ENCODE measurements at places on chromosomes 12 and 14.

DNA sequence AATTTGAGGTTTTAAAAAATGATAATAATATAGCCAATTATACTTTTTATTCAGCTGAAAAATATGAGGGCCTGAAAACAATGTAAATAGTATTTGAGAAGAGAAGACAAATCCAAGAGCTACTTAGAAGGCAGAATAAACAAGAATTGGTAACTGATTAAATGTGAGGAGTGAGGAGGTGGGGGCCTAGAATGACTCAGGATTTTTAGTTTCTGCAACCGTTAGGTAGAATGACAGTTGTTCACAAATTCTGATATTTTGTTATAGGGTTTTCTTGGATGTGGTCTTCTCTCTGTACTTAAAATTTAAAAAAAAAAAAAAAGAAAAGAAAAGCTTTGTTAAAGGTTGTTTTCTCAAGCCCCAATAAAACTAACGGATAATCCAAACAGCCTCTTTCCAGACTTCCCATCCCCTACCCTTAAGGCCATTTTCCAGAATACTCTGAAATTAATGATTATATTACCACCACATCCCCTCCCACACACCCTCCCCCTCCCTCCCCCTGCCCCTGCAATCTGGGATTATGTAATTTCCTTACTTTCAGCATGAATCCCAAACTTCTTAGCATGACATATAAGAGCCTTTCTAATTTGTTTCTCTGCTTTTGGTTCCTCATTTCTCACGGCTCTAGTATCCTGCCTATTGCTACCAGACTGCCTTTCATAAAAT, 50.4 kb downstream of the LRP6 start:
- no peak for DNase-seq

GRCh38 chr14:31172084-31172483, 35.5 kb downstream of the HECTD1 start:
- DNase-seq: no peak

- no peak for DNase-seq
Observed at GRCh38 chr14:105746124-105746514, 219.7 kb downstream of the TMEM121 start.

GRCh38 chr12:92971859-92972524, 42.9 kb upstream of the EEA1 start:
- DNase-seq: no peak

GRCh38 chr14:89374908-89375307, 42.1 kb downstream of the FOXN3 start:
- no peak for DNase-seq

DNA sequence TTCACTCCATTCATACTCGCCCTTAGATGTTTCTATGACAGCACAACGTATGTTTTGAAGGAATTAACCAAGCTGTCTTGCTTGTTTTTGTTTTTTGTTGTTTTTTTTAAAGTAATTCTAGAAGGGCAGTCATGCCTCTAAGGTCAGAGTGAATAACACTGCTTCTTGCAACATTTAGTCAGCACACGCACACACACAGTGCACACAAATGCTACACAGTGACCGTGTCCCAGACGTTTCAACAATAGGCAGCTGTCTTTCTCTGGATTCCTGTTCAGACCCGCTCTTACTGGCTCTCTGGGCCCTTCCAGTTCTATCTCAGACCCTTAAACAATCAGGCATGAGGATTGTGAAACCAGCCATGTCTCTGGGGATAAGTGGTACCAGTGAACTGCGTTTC, 351.0 kb upstream of the FKBP4 start:
- DNase-seq: no peak

GRCh38 chr12:89947437-89948270, 239.0 kb upstream of the ATP2B1 start:
- DNase-seq: no peak

- no peak for DNase-seq
Observed at GRCh38 chr12:38669530-38669929, 235.9 kb downstream of the CPNE8 start.

GRCh38 chr12:57006809-57007475, 596 bp upstream of the ZBTB39 start:
- DNase-seq: no peak

DNA sequence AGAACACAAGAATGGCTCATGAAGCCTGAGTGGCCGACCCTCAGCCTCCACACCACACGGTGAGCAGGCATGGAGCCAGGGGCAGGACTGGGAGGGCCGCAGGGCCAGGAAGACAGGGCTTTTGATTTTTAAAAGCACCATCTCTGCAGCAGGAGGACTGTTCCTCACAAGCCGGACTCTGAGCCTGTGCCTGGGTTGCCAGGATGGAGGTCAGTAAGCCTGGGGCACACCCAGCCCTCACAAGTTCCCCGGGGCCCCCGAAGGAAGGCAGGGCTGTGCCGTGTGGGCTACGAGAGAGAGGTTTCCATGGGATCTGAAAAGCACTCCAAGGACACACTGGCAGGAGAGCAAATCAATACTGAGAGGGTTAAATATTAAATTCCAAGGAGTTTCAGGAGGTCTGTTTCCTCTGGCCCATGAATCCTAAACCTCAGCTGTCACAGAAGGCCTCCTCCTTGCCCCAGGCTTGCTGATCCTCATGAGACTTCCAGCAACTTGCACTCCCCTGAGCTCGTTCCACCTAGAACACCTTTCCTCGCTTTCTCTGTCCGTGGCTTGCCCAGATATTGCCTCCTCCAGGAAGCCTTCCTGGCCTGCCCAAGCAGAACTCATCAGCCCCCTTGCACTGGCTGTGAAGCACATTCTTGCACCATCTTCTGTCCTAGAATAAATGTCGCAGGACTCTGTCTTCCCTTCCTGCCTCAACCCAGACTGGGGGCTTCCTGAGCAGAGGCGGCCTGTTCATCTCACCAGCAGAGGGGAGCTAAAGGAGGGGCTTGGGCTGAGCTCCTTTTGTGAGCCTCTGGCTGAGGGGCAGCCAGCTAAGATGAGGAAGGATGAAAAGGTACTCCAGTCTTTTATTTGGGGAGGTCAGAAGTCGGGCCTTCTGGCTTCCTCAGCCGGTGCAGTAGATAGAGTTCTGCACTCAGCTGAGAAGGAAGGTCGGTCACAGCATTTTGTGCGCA, 64.6 kb downstream of the CCDC88C start:
- no peak for DNase-seq

- DNase-seq: no peak
Observed at GRCh38 chr14:54252072-54252730, 144.6 kb upstream of the CDKN3 start.

DNA sequence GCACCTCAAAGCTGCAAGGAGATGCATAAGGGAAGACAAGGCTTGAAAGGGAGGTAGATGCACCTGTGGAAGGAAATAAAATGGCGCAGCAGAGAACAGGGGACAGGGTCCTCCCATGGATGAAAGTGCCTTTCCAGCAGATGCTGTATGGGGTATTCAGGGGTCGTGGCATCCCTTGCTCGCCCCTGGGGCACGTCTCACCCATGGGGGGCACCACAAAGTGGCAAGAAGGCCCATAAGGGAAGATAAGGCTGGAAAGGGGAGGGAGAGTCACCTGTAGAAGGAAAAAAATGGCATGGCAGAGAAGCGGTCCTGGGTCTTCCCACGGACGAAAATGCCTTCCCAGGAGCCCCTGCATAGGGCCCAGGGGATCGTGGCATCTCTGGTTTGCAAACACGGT, 265.1 kb downstream of the ALG10 start:
- no peak for DNase-seq

DNA sequence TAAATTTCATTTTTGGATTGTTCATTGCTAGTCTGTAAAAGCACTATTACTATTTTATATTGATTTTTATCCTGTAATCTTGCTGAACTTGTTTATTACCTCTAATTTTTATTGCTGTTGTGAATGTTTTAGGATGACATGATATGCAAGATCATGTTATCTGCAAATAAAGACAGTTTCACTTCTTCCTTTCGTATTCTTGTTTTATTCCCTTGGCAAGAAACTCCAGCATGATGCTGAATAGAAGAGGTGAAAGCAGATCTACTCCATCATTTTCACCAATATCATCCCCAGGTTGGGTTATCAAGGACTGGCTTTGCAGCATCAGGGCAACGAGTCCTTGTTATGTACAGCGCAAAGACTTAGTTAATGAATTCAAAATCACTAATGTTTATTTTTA, 2.7 kb upstream of the CLECL1 start:
- no peak for DNase-seq

- no peak for DNase-seq
Observed at GRCh38 chr14:93970585-93970964, 5.8 kb downstream of the ASB2 start.

- DNase-seq: no peak
Observed at GRCh38 chr12:125988545-125988944, 923.3 kb downstream of the AACS start.

GRCh38 chr14:103696466-103697071, 18.7 kb downstream of the XRCC3 start:
- no peak for DNase-seq

- DNase-seq: no peak
Observed at GRCh38 chr14:72849222-72849621, 44.7 kb downstream of the DPF3 start.

DNA sequence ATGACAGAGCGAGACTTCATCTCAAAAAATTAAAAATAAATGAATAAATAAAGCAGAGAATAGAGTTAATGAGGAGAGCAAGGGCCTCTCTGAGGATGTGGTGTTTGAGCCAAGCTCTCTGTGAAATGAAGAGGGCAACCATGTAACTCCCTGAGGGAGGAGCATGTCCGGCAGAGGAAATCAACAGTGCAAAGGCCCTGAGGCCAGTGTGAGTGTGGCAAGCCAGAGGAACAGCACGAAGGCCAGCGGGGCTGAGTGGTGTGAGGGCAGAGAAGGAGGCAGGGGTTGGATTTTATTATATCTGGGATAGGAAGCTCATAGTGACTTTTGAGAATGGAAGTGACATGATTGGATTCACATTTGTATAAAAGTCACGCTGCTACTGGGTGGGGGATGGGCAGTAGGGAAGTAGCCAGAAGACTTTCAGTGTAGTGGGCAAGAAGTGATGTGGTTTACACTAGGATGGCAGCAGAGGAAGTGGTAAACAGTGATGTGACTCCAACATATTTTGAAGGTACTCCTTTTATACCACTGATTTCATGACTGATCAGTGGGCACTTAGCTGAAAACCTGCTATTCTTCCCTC, 10.3 kb upstream of the LRP1-AS start:
- DNase-seq: no peak

DNA sequence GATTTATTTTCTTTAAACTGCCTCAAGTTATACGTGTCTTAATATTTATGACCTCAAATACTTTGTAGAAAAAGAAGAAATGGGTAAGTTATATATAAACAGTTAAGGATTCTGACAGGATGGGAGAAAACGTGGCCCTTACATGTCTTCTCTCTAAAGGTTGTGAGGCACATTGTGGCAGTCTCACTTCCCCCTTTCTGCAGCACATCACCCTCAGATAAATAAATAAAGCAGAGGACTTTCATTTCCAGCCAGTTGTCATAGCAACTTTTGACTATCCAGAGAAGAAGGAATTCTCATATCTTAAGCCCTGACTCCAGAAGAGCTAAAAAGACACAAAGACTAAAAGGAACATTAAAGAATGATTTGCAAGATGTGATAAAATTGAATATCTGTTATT, 28.8 kb upstream of the CEP83 start:
- DNase-seq: no peak

GRCh38 chr14:54129850-54130640, 173.4 kb upstream of the BMP4 start:
- no peak for DNase-seq

DNA sequence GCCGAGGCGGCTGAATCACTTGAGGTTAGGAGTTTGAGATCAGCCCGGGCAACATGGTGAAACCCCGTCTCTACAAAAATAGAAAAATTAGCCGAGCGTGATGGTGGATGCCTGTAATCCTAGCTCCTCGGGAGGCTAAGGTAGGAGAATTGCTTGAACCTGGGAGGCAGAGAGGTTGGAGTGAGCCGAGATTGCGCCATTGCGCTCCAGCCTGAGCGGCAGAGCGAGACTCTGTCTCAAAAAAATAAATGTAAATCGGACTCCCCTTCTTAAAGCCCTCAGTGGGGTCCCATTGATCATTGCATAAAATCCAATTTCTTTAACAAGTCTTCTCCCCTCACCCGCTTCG, 908 bp downstream of the TDP1 start:
- no peak for DNase-seq

DNA sequence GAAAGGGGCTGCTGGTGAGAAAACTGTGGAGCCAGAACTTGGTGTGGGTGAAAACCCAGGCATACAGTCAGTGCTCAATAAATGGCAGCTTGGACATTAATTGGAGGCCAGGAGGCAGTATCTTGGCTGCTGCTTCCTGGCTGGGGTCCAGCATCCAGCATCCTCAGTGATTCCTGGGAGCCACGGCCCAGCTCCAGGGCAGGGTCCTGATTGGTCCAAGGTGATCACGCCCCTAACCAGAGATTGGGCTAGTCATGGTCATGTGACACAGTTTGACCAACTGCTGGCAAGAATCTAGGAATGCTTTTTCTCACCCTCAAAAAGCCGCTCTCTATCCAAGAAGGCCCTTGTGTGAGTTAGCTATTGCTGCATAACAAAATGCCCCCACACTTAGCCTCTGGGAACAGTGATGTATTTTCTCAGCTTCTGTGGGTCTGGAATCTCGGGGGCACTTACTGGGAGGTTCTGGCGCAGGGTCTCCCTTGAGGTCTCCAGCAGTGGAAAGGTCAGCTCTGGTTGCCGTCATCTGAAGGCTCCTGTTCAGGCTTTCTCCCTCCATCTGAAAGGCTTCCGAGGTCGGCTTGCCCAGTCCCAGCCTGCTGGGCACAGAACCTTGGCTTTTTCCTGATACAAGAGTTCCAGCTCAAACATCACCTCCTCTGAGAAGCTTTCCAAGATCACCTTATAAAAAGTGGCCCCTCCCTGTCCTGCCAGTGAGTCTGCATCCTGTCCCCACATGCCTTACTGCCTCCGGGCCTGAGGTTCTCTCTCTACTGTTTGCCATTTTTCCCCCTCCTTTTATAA, 119.2 kb upstream of the NCOR2 start:
- DNase-seq: no peak

DNA sequence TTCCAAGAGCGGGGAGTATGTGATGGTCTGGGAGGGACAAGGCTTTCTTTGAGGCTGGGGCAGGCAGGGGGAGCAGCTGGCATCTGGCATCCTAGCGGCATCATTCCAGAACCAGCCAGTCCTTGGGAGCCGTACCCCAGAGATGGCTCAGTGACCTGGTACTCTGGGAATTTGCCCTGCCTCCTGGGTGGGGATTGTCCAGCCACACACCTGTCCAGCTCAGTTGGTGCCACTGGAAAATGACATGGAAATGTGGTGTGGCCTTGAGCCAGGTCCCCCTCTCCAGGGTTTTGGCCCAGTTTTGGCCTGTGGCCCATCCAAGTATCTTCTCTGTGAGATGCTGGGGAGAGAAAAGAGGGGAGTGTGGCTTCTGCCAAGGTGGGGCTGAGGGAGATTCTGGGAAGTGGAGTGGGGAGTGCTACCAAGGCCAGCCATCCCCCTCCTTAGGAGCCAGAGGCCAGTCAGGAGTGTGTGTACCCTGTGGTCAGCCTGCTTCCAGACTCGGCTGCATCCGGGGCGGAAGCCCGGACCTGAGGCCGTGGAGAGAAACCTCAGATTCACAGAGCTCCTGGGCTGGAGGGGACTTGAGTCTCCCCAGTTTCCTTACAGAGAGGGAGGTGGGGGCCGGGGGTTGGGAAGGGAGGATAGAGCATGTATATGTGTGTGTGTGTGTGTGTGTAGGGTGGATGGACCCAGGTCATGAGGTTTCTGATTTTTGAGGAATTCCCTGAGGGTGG, 14.7 kb upstream of the KRT80 start:
- no peak for DNase-seq

GRCh38 chr14:66696326-66696725, 188.4 kb downstream of the GPHN start:
- no peak for DNase-seq
